ENCODE measurements at places on chromosomes 2 and 18.

- DNase-seq: no peak
Observed at GRCh38 chr2:4381049-4381448, 677.7 kb downstream of the DCDC2C start.

DNA sequence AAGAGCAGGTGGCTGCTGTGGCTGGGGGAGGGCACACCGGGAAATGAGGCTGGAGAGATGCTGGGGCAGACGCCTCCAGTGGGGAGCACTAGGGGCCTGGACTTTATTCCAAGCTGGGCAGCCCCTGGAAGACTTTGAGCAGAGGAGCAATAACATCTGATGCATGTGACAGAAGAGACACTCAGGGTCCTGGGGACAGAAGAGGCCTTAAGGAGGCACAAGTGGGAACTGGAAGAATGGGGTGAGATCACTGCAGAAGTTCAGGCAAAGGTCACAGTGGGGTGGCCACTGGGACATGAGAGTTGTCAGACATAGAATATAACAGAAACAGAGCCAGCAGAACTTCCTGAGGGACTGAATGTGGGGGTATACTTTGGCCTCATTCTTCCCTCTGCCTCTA lies 24.0 kb downstream of the TGFA start:
- DNase-seq: no peak

- no peak for DNase-seq
Observed at GRCh38 chr2:189249171-189249570, 69.6 kb upstream of the COL5A2 start.

GRCh38 chr2:128544321-128545037 lies 225.8 kb upstream of the HS6ST1 start:
- no peak for DNase-seq

DNA sequence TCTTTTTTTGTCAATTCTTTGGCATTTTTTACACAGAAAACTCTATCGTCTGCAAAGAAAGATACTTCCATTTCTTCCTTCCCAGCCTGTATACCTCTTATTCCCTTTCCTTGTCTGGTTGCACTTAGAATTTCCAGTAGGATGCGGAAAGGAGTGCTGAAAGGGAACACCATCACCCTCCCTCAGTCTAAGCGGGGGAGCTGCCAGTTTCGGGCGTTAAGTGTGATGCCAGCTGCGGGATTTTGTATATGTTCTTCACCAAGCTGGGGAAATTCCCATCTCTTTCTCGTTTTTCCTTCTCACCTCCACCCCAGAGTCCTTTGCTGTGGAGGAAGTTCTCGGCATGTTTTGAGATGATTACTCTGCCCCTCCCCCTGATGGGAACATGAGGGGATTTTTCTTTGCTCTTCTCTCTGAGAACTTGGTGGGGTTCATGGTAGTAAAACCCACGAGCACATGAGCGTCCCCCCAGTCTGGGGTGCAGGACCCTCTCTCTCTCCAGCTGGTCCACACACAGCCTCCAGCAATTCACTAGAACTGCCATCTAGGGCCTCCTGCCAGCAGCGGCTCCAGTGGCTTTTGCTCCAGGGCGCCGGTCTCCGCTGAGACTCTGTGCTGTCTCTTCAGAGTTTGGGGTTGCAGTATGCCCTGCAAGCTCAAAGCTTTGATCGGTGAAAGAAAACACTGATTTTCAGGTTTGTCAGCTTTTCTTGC lies 15.5 kb downstream of the AQP12A start:
- no peak for DNase-seq

GRCh38 chr2:74602586-74603281 lies 45.4 kb downstream of the M1AP start:
- DNase-seq: no peak

- no peak for DNase-seq
Observed at GRCh38 chr2:191020742-191021381, 6.9 kb upstream of the STAT1 start.

GRCh38 chr2:133062931-133063665 lies 393.1 kb upstream of the LYPD1 start:
- no peak for DNase-seq

- no peak for DNase-seq
Observed at GRCh38 chr2:238654479-238655197, 193.2 kb upstream of the TWIST2 start.

DNA sequence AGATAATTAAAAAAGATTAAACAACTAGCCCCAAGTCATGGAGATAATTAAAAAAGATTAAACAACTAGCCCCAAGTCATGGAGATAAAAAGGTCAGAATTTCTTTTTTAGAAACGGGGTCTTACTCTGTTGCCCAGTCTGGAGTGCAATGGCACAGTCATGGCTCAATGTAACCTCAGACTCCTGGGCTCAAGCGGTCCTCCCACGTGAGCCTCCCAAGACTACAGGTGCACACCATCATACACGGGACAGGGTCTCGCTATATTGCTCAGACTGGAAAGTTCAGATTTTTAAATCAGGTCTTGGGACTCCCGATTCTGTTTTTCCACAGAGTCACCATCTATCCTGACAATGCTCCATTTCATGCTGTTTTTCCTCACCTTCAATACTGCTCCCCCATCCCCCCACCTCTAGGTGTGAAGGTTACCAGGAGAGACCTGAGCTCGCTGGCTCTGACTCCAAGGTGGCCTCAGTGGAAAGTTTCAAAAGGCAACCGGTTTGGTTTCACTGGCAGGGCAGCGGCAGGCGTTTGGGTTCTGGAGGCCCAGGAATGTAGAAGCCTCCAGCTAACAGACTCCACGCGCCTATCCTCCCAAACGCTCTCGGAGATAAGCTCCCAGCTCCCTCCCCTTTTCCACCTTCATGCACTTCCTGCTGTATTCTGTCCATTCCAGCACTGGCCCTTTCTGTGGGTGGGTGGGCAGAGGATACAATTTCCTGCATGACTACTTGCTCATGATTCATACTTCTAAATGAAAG lies 2.9 kb upstream of the SEMA4C start:
- DNase-seq: no peak

DNA sequence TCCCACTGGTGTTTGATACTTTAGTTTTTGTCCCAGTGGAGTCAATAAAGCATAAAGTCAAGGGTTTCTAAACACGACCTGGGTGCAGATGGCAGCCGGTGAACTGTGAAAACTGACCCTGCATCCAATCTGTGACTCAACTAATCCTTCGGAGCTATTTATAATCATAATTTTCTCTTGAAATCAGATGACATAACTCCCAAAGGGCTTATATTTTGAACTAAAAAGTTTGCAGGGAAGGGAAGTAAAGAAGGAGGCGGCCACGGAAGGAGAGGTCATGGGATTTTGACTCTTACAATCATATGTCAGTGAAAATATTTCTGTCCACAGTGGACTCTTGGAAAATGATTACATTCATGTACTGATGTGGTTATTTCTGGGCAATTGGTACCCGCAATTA lies 178.5 kb downstream of the PDE1A start:
- DNase-seq: no peak

DNA sequence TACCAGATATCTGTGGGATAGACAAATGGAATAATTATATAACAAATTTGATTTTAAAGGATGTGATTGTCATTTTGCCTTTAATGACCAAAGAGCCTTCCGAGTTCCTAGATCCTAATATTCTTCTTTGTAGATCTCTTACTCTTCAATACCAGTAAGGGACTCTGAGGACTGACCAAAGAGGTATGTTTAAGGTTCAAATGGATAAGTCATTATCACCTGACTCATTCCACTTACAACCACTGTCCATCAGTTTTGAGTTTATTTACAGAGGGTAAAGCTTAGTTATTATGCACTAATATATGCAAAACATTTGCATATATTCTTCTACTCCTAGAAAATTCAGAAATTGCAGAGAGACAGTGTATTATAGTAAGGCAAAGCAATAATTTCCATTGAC lies 62.7 kb downstream of the CCDC148 start:
- DNase-seq: no peak

GRCh38 chr18:22370414-22370813 lies 47.3 kb downstream of the CTAGE1 start:
- DNase-seq: no peak

GRCh38 chr2:32124660-32125059 lies 41.0 kb upstream of the SLC30A6 start:
- DNase-seq: no peak

DNA sequence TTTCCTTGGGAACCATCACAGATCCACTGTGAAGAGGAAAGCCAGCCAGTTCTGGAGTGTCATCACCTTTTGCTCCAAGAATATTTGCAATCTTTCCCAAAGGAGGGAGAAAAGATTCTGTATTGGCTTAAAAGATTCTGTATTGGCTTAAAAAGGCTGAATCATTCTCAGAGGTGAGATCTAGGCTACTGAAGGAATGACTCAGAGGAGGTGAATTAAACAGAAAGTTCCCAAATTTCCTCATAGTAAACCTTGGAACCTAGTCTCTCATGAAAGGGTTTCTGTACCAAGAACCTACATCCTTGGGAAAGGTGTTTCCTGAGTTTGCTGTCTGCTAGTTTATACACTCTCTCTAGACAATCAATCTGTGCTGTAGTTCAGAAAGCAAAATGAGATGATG lies 34.1 kb upstream of the GRB14 start:
- no peak for DNase-seq

GRCh38 chr2:175205523-175205922 lies 24.0 kb upstream of the ATP5MC3 start:
- no peak for DNase-seq

- DNase-seq: no peak
Observed at GRCh38 chr2:7508296-7508943, 591.2 kb downstream of the RNF144A start.

DNA sequence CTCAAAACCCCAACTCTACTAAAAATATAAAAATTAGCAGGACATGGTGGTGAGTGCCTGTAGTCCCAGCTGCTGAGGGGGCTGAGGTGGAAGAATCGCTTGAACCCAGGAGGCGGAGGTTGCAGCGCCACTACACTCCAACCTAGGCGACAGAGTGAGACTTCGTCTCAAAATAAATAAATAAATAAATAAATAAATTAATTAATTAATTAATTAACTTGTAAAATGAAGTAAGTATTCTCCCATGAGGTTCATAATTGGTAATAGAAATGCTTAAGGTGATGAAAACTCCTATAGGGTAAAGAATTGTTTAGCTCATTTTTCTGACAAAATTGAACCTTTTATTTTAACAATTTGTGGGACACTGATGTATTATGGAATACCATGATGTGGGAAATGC lies 230.8 kb downstream of the TMEM182 start:
- no peak for DNase-seq

- no peak for DNase-seq
Observed at GRCh38 chr2:176001281-176001915, 669 bp downstream of the LNPK start.

- DNase-seq: no peak
Observed at GRCh38 chr18:58638441-58638840, 9.6 kb upstream of the ALPK2 start.

- DNase-seq: no peak
Observed at GRCh38 chr2:99365661-99366060, 28.5 kb downstream of the EIF5B start.

DNA sequence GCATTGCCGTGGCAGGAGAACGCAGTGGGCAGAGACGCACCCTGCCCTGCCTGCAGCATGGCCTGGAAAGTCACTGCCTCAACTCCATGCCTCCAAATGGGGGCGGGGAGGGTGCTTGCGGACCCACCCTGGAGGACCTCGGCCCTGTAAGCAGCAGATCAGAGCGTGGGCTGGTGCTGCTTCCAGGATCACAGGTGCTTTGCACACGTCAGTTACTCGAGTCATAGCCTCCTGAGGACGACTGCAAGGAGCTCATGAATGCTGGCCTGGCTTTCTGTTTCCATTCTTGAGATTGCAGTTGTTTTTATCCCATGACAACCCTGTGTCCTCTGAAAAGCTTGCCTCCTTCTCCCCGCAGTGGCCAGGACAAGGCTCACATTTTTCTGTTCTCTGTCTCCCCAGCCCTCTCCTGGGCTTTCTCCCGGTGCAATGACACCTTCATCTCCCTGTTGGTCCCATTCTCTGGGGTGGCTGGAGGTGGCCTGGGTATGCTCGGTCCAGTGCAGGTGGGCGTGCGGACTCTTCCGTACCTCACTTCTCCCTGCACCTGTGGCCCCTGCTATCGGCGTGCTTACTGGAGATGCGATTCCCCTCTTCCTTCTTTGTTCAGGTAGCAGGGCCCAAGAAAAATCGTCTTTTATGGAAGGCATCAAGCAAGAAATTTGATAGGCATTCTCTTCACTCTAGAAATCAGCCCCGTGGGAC lies 208.0 kb downstream of the GBX2 start:
- no peak for DNase-seq

DNA sequence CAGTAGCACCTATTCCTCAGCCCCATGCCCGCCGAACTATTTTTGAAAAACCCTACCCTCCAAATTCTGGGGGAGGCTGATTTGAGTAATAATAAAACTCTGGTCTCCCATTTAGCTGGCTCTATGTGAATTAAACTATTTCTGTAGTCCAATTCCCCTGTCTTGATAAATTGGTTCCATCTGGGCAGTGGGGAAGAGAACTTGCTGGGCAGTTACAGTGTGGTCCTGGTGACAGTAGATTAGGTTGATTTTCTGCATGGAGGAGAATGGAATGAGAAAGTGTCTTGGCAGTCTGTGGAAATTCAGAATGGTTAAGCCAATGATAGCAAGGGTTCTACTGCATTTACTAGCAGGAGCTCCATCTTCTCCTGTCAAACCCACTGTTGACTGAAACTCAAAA lies 95.0 kb downstream of the SPP2 start:
- DNase-seq: no peak

GRCh38 chr2:46488389-46488788 lies 9.0 kb downstream of the TMEM247 start:
- no peak for DNase-seq

DNA sequence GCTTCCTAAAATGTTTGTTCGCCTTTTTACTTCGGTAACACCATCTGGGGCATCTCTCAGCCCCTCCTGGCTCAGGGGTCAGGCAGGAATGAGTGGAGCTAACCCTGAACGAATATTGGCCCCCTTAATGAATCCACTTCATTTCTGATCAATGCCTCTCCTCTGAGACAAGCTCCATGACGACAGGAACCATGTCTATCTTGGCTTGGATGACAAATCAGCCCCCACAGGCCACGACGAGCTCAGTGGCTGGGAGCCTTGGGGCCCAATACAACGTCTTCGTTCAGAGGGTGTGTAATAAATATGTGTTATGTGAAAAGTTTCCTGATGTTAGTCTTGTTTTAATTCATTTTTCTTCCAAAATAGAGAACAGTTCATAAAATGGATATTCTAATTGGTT lies 133.0 kb downstream of the COL6A3 start:
- no peak for DNase-seq

DNA sequence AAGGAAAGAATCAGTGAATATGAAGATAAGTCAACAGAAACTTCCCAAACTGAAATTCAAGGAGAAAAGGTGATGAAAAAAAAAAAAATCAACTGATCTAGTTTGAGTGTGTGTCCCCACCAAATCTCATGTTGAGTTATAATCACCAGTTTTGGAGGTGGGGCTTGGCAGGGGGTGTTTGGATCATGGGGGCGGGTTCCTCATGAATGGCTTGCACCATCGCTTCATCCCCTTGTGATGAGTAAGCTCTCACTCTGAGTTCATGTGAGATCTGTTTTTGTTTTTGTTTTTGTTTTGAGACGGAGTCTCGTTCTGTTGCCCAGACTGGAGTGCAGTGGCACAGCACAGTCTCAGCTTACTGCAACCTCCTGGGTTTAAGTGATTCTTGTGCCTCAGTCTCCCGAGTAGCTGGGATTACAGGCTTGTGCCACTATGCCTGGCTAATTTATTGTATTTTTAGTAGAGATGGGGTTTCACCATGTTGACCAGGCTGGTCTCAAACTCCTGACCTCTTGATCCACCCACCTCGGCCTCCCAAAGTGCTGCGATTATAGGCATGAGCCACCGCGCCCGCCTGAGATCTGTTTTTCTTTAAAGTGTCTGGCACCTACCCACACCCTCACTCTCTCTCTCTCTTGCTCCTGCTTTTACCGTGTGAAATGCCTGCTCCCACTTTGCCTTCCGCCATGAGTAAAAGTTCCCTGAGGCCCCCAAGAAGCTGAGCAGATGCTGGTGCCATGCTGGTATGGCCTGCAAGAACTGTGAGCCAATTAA lies 4.0 kb upstream of the SLC66A2 start:
- DNase-seq: no peak

All from D721Med (cell line).